ENCODE measurements at places on chromosomes 7 and 10.

DNA sequence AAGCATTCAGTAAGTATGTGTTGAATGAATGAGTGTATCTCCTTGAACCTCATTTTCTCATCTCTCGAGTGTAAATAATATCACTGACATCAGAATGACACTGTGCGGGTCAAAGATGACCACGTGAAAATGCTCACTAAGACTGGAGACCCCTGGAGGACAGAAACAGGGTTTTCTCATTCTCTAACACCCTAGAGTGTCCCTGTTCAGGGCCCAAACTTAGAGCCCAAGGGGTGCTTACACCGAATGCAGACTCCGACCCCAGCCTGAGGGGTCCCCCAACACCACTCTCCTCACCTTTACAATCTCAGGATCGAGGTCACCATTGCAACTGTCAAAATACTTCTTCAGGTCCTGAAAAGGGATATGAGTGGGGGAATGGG is 1.4 kb downstream of the CDK5 start:
- DNase-seq, result no peak

DNA sequence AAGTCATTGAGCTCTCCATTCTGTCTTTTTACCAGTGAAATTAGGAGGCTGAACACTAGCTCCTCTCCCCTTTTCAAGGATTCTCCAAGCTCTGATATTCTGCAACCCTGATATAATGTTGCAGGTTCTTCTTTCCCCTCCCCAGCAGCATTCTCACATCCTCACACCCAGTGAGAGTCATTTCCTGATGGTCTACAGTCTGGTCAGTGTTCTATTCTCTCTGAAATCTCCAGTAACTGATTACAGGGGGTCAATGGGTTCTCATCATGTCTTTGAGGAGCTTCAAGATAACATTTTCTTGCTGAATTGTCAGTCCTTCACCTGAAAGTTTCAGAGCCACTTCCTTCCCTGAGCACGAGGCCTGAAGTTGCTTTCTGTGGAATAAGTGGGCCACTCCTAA is 299.4 kb downstream of the PTEN start:
- DNase-seq, result no peak

DNA sequence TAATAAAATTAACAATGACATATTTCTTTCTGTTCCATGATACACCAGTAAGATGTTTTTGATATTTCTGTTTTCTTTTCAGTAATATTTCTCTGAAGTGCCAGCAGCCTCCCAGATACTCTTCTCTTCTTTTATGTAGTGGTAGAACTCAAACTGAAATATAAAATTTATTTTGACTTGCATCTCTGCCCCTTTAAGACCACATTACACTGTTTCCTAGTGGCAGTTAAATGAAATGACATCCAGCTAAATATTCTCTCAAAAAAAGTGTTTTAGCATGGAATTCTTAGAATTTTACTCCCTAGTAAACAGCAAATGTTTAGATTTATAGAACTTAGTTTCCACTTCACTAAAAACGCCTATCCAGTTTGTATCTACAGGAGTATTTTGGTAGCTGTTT is 237.2 kb upstream of the MTPN start:
- DNase-seq, result no peak

DNA sequence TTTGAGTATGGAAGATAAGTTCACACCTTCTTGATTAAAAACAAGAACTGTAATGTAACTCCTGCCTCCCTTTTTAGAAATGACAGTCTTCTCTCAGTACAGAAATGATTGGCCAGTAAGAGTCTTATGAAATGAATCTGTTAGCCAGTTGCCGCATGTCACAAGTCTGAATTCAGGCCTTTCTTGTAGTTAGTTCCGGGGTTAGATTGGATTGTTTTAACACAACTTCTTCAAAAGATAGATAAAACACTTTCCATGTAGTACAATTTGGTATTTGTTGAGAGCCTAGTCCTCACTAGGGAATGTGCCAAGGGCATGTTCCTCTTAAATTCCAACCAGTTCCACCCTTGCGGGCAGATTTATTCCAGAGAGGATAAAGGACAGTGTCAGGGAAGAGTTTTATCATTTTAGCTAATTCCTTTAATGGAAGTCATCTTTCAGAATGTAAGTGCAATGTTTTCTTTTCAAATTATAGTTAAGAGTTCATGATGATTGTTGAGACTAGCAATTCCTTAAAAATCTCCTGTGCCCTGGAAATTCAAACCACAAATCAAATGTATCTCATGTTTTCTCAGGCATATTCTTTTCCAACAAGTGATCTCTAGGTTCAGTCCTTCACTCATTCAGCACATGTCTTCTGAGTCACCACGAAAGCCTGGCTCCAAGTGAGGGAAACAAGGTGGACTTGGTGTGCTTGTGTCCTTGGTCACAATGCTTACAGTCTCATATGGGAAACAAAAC is 4.1 kb downstream of the FHIP2A start:
- DNase-seq, result no peak
